ENCODE measurements at places on chromosomes 13 and 19.

DNA sequence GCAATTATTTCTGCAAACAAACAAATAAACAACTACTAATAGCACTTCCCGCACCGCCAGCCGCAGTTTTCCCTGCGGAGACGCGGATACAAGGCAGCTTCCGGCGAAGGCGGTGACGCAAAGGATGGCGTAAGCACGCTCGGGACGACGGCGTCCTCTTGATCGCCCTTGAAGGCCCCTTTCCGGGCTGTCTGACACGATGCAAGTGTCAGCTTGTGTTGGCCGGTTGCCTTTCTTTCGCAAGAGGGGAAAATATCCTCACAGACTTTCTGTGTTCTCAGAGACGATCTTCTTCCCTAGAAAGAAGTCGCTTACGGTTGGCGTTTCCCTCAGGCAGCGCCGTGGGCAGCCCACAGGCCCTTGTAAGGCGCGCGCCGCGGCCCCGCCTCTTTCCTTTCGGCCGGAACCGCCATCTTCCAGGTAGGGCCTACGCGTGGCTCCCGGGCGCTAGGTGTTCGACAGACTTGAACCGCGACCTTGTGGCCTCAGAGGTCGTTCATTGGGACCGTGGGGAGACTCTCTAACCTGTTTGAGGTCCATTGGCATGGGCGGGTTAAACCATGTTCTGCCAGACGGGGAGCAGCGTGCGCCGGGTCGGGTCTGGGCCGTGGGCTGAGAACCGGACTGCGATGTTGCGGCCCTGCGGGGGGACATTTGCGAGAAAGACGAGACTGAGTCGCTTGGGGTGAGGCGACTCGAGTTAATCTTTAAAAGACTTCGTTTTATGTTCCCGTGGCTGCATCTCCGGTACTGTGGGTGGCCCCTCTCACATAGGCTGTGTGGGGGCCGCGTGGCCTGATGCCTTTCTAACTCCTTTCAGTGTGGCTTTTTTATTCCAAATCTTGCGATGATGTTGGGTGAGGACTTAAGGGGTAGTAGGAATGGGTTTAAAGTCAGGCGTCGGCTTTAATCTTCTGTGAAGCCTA, at the start of gene RPL21:
TSS of gene RPL21 (plus strand) at position 393 of the 926 bp plus-strand sequence. CDS start 2,219 bp downstream, outside the sequence.
- peak; percentile 89 for DNase-seq

DNA sequence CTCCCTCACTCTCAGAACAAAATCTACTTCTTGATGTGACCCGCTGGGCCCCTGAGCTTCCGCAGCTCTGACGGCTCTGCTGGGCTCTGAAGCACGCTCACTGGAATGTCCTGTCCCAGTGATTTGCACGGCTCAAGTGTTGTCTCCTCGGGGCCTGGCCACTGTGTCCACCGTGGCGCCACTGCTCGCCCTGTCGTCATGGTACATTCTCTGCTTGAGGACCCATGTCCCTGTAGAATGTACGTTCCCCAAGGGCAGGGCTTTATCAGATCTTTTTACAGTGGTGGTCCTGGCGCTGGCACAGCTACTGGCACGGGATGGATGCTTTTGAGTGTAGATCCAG, 12.1 kb downstream of the KLHL26 start:
- no peak for DNase-seq

- DNase-seq = no peak
Measured at GRCh38 chr13:63463782-63464610, 2048.3 kb upstream of the PCDH20 start.

GRCh38 chr19:3338541-3339181, 27.7 kb upstream of the NFIC start:
- no peak for DNase-seq

DNA sequence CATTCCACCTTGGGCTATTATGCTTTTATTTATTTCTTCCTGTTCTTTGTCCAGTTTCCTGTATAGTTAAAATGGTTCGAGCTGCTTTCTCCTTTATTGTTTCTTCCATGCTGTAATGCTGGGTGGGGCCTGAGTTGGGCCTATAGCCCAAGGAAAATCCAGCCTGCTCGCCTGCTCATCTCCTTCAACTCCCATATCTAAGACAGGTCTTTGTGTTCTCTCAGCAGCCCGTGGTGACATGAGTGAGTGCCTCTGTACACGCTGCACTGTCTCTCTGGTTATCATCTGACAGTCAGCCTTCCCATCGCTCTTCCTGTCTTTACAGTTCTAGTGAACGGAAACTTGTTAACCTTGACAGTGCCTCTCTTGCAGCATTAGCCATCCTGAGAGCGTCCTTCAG, 221.9 kb upstream of the SLC10A2 start:
- no peak for DNase-seq

DNA sequence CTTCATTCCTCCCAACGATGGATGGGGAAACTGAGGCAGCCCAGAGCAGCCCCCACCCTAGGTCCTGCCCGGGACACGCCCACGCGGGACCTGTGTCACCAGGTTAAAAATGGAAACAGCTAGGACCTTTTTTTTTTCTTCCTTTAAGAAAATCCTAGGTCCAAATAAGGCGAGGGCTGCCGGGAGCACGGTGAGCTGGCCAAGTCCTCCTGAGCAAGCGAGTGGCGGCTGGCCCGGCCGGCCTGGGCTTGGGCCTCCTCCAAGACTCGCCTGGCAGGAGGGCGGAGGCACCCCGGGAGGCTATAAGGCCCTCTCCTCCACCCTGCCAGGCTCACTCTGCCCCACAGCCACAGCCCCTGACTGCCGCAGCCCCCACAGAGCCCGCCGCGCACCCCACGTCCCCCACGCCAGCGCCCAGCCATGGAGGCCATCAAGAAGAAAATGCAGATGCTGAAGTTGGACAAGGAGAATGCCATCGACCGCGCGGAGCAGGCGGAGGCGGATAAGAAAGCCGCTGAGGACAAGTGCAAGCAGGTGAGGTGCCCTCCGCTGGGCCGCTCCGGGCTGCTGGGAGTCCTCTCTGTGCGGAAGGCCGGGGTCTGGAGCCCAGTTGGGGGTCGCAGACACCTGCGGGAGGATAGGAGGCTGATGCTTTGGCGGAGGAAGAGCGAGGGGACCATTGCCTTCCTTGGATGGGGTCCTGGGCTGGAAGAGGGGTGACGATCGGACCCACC, 8.9 kb upstream of the TPM4 start:
- DNase-seq = no peak

- no peak for DNase-seq
Measured at GRCh38 chr19:29745253-29745652, 30.2 kb upstream of the C19orf12 start.

DNA sequence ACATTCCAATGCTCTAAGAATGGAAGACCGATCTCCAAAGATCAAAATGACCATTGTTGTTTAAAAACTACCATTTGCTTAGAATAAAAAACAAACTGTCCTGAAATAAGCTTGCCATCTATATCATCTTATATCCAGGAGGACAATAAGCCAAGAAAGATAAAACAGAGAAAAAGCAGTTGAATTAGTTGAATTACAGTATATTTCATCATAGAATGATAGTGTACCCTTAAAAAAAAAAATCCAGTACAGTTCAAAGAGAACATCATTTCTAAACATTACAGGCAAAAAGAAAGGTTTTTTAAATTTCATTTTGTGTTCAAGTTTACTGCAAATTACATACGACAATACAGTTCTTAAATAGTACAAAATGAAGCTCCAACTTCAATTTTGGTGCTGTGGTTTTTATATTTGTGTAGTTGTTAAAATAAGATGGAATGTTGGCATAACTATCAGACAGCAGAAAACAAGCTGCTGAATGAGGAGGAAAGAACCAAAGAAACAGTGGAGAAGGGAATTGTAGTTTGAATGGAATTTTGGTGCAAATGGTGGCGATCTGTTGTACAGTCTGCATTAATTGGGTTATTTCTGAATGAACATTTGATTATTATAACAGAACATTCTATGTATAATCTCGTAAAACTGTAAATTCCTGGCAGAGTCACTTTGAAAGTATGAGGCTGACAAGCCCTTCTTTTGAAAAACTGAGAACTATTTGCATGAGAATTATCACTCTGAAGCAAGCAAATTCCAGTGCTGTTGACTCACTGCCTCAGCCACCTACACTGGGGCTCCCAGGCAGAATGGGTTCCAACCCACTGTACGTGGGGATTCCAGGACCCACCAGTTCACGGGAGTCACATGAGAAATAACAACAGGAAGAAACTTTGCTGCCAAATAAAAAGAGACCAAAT, 37.7 kb downstream of the LHFPL6 start:
- no peak for DNase-seq

- no peak for DNase-seq
Measured at GRCh38 chr13:66322936-66323335, 907.2 kb downstream of the PCDH9 start.

DNA sequence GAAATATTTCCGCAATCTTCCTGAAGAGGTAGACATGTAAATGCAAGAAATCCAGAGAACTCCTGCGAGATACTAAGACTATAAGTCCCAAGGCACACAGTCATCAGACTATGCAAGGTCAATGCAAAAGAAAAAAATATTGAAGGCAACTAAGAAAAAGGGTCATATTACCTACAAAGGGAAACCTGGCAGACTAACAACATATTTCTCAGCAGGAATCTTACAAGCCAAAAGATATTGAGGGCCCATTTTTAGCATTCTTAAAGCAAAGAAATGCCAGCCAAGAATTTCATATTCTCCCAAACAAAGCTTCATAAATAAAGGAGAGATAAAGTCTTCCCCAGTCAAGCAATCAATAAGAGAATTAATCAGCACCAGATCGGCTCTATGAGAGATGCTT, 298.5 kb upstream of the ATXN8OS start:
- DNase-seq = no peak

DNA sequence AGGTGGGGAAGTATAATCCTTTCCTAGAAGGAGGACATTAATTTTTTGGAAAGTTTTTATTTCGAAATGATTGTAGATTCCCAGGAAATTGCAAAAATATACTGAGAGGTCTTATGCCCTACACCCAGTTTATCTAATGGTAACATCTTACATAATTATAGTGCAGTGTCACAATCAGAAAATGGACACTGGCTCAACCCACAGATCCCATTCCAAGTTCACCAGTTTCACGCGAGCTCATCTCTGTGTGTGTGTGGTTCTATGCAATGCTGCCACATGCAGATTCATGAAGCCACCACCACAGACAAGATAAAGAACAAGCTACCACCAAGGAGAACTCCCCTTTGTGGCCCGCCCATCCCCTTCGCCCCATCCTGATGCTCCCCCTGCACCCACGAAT, 24.4 kb downstream of the IL17D start:
- no peak for DNase-seq

- no peak for DNase-seq
Measured at GRCh38 chr13:93529961-93530360, 303.4 kb downstream of the GPC6 start.

- DNase-seq = peak; percentile 86
Measured at GRCh38 chr19:1131718-1132551, 28.1 kb downstream of the GPX4 start.

DNA sequence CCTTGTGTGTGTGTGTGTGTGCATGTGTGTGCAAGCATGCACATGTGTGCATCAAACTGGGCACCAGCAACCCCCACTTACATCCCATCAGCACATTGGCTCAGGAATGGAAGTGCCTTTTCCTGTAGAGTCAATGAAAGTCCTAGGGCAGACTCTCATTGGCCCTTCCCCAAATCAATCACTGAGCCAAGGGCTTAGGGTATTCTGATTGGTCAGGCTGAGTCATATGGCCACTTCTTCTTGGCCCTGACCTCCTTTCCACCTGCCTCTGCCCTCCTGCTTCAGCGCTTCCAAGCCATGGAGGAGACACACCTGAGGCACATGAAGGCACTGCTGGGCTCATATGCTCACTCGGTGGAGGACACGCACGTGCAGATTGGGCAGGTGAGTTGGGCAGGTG, 20.9 kb downstream of the FCHO1 start:
- DNase-seq = no peak

GRCh38 chr19:13408889-13409518, 97.3 kb downstream of the CACNA1A start:
- no peak for DNase-seq

DNA sequence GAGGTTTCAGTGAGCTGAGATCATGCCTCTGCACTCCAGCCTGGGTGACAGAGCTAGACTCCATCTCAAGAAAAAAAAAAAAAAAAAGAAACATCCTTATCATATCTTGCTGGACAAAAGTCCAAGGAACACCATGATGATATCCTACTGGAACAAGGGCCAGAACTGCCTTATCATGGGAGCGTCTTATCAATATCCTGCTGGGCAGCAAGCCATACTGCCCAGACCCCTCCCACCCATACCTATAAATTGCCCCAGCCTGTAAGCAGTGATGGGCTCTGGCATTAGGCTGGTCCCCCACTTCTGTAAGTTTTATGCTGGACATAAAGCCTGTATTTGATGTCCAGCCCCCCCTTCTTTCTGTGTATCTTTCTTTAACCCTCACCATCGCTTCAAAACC, 14.7 kb upstream of the FBXO27 start:
- no peak for DNase-seq

DNA sequence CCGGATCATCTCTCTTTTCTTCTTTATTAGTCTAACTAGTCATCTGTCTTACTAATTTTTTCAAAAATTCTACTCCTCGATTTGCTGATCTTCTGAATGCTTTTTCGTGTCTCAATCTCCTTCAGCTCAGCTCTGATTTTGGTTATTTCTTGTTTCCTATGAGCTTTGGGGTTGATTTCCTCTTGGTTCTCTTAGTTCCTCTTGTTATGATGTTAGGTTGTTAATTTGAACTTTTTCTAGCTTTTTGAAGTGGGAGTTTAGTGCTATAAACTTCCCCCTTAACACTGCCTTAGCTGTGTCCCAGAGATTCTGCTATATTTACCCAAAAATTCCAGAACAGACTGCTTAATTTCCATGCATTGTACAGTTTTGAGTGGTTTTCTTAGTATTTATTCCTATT, 3.4 kb downstream of the FCAR start:
- DNase-seq = no peak

DNA sequence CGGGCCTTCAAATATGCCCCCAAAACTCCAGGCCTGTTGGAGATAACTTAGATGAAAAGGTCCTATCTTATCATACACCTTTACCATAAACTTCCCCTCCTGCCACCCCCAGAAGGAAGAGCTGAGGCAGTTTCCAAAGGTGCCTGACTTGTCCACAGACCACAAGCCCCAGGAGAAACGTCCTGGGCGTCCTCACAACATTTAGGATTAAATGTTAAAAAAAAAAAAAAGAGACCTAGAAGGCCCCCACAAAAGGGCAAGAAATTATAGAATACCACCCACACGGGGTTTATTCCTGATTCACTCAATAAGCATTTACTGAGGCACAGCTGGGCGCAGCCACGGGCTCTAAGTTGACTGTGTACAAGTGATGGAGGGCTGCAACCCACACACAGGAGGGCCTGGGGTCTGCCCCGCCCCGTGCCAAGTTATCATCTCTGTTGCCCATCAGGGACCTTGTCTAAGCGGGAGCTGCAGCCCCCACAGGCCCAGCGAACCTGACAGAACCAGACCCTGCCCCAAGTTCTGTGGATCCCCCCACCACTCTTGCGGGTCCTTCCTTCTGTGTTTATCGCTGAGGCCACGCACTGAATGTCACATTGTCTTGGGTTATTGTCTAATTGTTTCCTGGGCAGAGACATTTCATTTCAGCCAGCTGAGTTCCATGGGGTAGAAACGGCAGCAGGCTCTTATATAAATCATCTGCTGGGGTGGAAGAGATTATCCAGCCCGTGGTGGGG, 83.0 kb upstream of the TM9SF2 start:
- no peak for DNase-seq

- peak; percentile 54 for DNase-seq
Measured at GRCh38 chr19:38551450-38551813, 66.3 kb downstream of the MAP4K1 start.
